AG10803 (cell line): ENCODE measurements at places on chromosomes 7 and 10.
A peak's percentile ranks its signal among the peaks of the same experiment; 100 is the strongest.

DNA sequence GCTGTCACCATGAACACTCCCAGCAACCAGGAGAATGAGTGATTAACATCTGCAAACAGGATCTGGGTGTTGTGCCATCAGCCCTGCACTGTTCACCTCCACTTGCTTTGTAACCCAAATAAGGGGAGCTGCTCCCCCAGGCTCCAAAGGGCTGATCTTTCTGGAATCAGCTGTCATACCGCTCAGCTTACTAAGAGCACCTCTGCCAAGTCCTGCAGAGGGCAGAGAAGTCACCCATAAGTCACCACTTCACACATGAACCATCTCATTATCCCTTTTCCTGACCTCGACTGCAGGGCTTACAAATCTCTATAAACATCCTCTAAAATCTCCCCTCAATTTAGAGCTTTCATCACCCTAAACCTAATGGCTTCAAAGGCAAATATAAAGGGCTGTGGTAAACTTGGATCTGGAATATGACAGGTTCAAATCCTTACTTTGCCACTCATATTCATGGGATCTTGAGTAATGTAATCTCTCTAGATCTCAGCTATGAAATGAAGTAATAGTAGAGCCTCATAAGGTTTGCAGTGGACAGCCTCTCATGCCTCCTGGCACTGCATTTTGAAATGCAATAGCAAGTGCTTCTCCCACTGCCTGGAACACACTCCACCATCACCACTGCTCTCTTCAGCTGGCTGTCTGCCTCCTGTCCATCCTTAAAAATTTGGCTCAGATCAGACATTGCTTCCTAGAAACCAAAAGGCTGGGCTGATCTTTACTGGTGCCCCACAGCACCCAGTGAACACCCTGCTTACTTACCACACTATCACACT, 38.8 kb downstream of the ERLIN1 start:
- DNase-seq: peak; percentile 31

- no peak for DNase-seq
Observed at GRCh38 chr7:106062006-106062405, 50.1 kb downstream of the SYPL1 start.

DNA sequence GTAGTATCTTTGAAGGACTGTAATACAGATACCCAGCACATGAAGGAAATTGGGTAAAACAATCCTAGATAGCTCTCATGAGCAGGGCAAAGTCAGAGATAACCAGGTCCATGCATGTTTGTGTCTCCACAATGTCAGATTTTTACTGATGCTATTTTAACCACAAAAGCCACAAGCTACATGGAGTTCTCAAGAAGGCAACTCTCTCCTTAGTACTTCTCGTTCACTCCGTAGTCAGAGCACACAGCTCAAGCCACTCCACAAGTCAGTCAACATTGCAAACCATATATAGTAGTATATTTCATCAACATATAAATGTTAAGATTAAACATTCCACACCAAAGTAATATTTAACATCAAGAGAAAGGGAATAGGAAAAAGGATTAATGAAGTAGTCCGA, 98.0 kb upstream of the PIK3CG start:
- peak; percentile 39 for DNase-seq

DNA sequence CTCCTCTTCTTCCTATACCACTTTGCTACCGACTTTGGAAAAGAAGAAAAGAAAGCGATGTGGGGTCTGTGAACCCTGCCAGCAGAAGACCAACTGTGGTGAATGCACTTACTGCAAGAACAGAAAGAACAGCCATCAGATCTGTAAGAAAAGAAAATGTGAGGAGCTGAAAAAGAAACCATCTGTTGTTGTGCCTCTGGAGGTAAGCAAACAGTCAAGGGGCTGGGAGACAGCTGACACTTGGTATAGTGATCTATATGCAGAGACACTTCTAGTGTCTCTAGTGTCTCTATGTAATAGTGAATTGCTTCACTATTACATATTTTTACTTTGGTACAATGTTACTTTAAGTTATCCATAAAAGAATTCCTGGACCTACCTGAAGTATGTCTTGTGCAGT, 13.9 kb downstream of the TET1 start:
- no peak for DNase-seq

GRCh38 chr10:60958892-60959601, 15.1 kb upstream of the RHOBTB1 start:
- DNase-seq: peak; percentile 70

- DNase-seq: no peak
Observed at GRCh38 chr10:37721100-37721499, 136.3 kb downstream of the ZNF248 start.

GRCh38 chr10:15152556-15152955, 15.9 kb downstream of the NMT2 start:
- no peak for DNase-seq

DNA sequence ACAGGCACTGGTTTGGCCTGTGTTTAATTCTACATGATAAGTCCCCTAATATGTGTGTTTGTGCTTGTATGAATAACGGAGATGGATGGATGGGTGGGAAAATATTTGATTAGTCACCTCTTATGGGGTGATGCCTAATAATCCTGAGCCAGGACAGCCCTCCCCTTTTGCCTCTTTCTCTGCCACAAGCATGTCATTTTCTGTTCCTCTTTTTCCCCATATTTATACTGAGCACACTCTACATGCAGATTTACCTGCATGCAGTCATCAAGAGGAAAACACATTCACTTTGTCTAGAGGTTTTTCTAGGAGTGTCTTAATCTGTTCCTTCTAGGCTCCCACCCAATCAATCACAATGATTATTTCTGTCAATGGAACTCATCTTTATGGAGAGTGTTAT, 111.6 kb upstream of the TBX20 start:
- DNase-seq: no peak
